H1 (cell line): ENCODE measurements at places on chromosomes 3 and 15. TPM values are rescaled to one million over a fixed set of nuclear protein-coding genes. Genes with fewer than 3 reads are reported as not detected.

Gene NR1I2
- polyA plus RNA-seq = 1.8 and 2.6 TPM in 2 replicates

Gene PAQR5
- polyA plus RNA-seq = 15.8 and 18.1 TPM in 2 replicates

Gene CLDN11
- polyA plus RNA-seq = 4.8 and 8.1 TPM in 2 replicates

Gene SPINT1
- polyA plus RNA-seq = 155 and 266 TPM in 2 replicates

Gene CCR8
- polyA plus RNA-seq = 0.33 and 0.35 TPM in 2 replicates

Gene B3GALNT1
- polyA plus RNA-seq = 4.2 and 5.0 TPM in 2 replicates

Gene TUSC7
- polyA plus RNA-seq = not detected in 2 replicates

Gene TTC21A
- 2.3 and 2.7 TPM in 2 replicates for polyA plus RNA-seq

Gene SLC9C1
- 0.06 and 0.15 TPM in 2 replicates for polyA plus RNA-seq

Gene NFKBIZ
- 7.2 and 7.6 TPM in 2 replicates for polyA plus RNA-seq

Gene HCLS1
- 0.46 and 0.53 TPM in 2 replicates for polyA plus RNA-seq

Gene IFT57
- 14.1 and 15.1 TPM in 2 replicates for polyA plus RNA-seq

Gene TMEM158
- polyA plus RNA-seq = 6.8 and 17.5 TPM in 2 replicates

Gene DUOX1
- polyA plus RNA-seq = 1.4 and 2.0 TPM in 2 replicates

Gene ARGFX
- not detected in 2 replicates for polyA plus RNA-seq

Gene SERF2
- polyA plus RNA-seq = 999 and 1,376 TPM in 2 replicates

Gene CIDEC
- polyA plus RNA-seq = not detected in 2 replicates

Gene GALNT15
- 0.02 TPM in 1 of 2 replicates, not detected in the other for polyA plus RNA-seq

Gene CCDC80
- 0.89 and 1.1 TPM in 2 replicates for polyA plus RNA-seq

Gene CASR
- polyA plus RNA-seq = 0.28 and 0.36 TPM in 2 replicates

Gene CA12
- 4.7 and 4.9 TPM in 2 replicates for polyA plus RNA-seq

Gene ROPN1B
- polyA plus RNA-seq = 0.09 and 0.30 TPM in 2 replicates

Gene LRRIQ4
- polyA plus RNA-seq = 0.08 and 0.14 TPM in 2 replicates

Gene PLA2G4E
- polyA plus RNA-seq = 0.03 TPM in 2 replicates

Gene PLA2G4B
- polyA plus RNA-seq = 9.2 TPM in 2 replicates

Gene CYB561D2
- 34.0 and 34.5 TPM in 2 replicates for polyA plus RNA-seq

Gene TLR9
- polyA plus RNA-seq = 0.05 and 0.06 TPM in 2 replicates

Gene POTEB3
- not detected in 2 replicates for polyA plus RNA-seq

Gene COL7A1
- 13.9 and 15.6 TPM in 2 replicates for polyA plus RNA-seq

Gene SPRED1
- polyA plus RNA-seq = 4.7 and 5.5 TPM in 2 replicates

Gene FSIP1
- polyA plus RNA-seq = 0.08 and 0.18 TPM in 2 replicates

Gene TRAIP
- 27.7 and 29.5 TPM in 2 replicates for polyA plus RNA-seq

Gene FOXB1
- polyA plus RNA-seq = 0.92 and 2.7 TPM in 2 replicates

Gene ALAS1
- 84.4 and 87.7 TPM in 2 replicates for polyA plus RNA-seq

Gene LEKR1
- polyA plus RNA-seq = 0.08 TPM in 2 replicates

Gene FETUB
- 0.15 TPM in 1 of 2 replicates, not detected in the other for polyA plus RNA-seq

Gene NUP210
- 51.0 and 55.0 TPM in 2 replicates for polyA plus RNA-seq

Gene PLSCR2
- not detected in 2 replicates for polyA plus RNA-seq

Gene DIS3L
- 5.5 and 8.7 TPM in 2 replicates for polyA plus RNA-seq

Gene GOLGA6L4
- 0.53 and 0.89 TPM in 2 replicates for polyA plus RNA-seq

Gene GPR149
- not detected in 2 replicates for polyA plus RNA-seq

Gene TGM5
- polyA plus RNA-seq = not detected in 2 replicates

Gene AADAC
- not detected in 2 replicates for polyA plus RNA-seq

Gene FOXP1
- 11.6 and 13.9 TPM in 2 replicates for polyA plus RNA-seq

Gene KLHL6
- polyA plus RNA-seq = 0.05 and 0.08 TPM in 2 replicates

Gene GOLGB1
- 3.9 and 5.9 TPM in 2 replicates for polyA plus RNA-seq

Gene TEX55
- polyA plus RNA-seq = not detected in 2 replicates

Gene LTK
- polyA plus RNA-seq = 0.05 and 0.06 TPM in 2 replicates

Gene KCNMB3
- 1.7 TPM in 2 replicates for polyA plus RNA-seq

Gene ADAMTS7
- polyA plus RNA-seq = 27.9 and 54.6 TPM in 2 replicates
